Osteocyte (in vitro differentiated cells): ENCODE measurements at places on chromosomes 11 and 22.

GRCh38 chr11:90204832-90205646, 17.8 kb downstream of the CHORDC1 start:
- no peak for DNase-seq

DNA sequence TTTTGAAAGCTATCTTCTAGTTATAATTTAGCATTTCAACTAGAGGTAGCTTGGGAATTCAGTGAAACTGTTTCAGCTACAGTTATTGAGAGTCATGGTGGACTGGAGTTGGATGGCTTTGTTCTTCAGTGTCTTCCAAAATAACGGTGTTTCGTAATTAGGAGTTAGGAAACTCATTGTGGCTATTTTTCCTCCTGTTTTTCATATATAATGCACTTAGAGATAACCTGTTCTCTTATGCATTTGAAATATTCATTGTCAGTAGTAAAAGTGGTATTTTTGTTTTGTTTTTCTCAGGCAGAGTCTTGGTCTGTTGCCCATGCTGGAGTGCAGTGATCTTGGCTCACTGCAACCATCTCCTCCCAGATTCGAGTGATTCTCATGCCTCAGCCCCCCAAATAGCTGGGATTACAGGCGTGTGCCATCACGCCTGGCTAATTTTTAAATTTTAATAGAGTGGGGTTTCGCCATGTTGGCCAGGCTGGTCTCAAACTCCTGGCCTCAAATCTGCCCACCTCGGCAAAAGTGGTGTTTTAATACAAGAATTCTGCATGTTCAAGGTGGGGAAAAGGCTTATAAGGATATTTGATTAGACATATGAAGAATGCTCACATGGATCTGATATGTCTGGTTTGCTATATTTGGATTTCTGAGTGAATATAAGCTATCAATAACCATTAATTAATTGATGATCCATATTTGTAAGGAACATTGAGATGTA, 12.7 kb downstream of the PDHX start:
- DNase-seq = no peak

- DNase-seq = no peak
Measured at GRCh38 chr22:23549198-23549595, 30.9 kb downstream of the IGLL1 start.

DNA sequence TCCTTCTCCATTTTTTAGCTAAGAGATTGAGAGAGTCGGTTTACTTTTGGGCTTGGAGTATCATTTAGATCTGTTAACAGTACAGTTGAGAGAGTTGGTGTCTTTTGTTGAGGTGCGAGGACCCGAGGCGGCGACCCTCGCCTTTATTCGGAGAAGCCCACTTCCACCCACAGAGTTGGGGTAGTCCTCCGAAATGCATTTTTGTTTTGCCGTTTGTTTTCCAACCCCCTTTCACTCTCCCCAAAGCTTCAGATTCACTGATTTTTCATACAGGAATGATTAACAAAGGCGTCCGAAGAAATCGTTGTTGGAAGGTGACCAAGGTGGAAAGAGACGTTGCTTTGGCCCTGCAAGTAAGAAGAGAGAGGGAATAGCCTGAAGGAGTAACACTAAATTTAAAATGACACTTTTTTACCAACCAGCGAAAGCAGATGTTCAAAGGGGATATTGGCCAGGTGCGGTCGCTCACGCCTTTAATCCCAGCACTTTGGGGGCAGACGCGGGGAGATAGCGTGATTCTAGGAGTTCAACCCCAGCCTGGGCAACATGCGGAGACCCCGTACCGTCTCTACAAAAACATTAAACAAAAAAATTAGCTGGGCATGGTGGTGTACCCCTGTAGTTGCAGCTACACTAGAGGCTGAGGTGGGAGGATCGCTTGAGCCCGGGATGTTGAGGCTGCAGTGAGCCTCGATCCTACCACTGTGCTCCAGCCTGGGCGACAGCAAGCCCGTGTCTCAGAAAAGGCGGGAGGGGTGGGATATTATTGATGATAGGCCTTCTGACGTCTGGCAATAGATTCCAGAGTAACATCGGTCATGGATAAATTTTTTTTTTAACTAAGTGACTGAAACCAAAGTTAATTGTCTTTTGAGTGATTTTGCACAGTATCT, 899 bp upstream of the RAB30 start:
- no peak for DNase-seq

GRCh38 chr22:48853627-48854240, 973.9 kb downstream of the BRD1 start:
- peak; percentile 59 for DNase-seq

DNA sequence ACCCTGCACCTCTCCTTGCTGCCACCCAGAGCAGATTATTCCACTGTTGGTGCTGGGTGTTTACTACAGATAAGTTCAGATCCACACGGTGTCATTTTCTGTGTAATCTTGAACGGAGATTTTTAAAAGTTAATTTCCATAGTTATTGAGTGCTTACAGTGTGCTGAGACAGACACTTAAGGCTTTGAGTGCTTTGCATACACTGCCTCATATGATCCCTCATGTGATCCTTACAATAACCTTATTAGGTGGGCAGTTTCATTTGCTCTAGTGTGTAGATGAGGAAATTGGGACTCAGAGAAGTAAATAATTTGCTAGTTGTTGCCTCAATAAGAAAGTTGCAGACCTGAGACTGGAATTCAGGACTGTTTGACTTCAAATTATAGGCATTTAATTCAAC, 32.3 kb upstream of the ME3 start:
- no peak for DNase-seq

DNA sequence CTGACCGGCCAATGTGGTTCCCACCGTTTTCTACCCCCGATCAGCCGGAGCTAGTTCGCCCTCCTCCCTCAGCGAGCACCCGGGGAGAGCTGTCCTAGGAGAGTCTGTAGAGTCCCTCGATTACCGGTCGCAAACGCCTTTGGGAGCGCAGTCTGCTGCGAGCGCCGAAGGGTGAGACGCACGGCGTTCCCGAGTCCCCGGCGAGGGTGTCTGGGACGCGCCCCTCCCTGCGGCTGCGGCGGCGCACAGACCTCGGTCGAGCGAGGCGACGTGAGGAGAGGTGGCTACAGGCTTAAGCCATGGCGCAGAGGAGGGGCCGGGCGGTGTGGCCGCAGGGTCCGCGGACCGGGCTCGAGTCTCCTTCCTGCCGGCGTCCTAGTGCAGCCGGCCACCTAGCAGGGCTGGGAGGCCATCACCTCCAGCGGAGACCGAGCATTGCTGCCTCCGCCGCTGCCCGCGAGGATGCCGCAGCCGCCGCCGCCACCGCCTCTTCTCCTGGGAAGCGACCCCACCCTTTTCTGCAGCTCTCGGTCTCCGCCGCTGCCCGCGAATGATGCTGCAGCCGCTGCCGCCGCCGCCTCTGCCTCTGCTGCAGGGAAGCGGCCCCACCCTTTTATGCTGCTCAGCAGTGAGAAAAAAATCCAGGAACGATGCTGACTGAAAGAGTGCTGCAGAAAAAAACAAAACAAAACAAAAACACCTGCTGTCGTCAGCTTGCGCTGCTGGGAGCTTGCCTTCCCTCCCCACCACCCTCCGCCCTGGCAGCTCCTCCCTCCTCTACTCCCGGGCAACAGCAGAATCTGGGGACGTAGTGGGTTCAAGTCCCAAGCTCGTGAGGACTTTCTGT, at the start of gene MAP6:
MAP6 (minus strand) TSS at position 588 of the 847 bp plus-strand sequence. CDS start 669 bp downstream, outside the sequence.
- DNase-seq = peak; percentile 83

DNA sequence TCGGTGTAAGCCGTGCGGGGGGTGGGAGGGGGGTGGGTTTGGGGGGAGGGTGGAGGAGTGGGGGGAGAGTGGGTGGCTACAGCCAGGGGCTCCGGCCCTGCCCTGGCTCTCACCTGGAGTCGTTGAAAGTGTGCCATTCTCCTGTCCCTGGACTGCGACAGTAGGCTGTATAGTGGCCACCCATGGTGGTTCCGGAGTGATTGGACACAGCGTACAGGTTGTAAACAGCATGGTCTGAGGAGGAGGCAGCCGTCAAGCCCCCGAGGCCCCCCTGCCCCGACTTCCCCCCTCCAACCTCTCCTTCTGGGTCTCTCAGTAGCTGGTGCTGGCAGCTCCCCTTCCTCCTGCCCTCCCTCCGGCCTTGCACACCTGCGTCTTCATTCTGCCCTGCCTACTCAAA, 10.6 kb upstream of the MFRP start:
- no peak for DNase-seq

DNA sequence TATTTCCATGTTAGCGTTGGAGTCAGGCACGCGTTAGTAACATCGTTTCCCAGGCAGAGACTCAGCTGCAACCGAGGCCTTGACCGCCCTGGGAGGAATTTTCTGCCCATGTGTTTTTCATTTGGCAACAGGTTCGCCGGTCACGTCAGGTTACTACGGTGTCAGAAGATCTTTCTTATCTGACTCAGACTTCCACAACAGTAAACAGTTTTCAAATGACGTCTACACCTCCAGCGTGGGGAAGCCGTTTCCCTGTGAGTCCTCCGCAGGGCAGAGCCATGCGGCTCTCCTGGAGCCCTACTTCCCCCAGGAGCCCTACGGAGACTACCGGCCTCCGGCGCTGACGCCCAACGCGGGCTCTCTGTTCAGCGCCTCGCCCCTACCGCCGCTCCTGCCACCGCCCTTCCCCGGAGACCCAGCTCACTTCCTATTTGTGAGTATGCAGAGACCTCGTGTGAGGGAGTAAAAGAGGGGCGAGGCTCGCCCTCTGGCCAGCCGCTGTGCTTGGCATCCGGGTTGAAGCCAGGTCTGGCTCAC, 14.3 kb upstream of the POU2AF3 start:
- no peak for DNase-seq

DNA sequence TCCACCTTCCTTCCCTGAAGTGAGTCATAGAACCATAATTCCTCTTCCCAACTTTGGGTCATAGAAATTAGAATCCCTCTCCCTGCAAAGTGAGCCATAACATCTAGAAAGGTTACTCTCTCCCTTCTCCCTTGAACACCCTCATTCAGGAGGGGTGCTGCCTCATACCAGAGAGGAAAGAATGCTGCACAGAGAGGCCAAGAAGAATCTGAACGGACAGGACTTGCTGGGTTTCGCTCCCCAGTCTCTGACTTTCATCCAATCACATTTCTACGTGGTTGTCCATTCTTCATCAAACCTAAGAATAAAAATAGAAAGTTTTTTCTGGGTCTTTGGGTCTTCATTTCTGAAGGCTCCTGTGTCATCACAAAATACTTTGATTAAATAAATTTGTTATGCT, 31.0 kb upstream of the BIRC3 start:
- no peak for DNase-seq

- no peak for DNase-seq
Measured at GRCh38 chr11:64231546-64231945, 1.2 kb downstream of the DNAJC4 start.

DNA sequence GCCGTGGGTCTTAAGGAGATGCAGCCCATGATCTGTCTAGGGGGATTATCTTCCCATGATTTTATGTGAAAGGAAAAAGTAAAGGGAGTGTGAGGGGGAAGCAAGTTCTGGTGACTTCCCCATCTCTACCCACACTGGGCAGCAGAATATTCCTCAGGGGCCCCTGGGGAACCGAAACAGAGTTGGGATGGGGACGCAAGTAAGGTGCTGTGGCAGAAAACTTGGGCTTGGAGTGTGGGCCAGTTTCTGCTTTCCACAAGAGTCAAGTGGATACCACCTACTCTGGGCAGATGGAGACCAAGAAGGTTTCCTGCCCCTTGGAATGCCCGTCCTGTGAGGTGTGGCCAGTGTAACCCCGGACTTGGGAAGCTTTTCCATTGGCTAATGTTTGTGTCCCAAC, 64.4 kb downstream of the SGSM3 start:
- DNase-seq = no peak

DNA sequence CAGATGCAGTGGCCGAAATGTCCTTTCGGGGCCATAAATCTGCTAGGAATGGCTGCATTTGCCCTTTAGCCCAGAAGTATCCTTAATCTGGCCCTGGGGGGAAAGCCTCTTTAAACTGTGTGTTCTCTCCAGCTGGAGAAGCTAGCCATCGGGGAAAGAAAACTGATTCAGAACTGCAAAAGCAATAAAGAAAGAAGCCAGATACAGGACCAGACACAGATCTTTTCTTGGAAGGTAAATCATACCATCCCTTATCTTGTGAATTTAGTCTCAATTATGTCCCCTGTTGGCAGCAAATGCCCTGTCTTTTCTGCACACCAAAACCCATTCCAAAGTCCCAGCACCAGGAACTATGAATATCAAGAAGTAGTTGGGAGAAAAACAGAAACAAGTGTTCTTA, 25.6 kb downstream of the PC start:
- no peak for DNase-seq

DNA sequence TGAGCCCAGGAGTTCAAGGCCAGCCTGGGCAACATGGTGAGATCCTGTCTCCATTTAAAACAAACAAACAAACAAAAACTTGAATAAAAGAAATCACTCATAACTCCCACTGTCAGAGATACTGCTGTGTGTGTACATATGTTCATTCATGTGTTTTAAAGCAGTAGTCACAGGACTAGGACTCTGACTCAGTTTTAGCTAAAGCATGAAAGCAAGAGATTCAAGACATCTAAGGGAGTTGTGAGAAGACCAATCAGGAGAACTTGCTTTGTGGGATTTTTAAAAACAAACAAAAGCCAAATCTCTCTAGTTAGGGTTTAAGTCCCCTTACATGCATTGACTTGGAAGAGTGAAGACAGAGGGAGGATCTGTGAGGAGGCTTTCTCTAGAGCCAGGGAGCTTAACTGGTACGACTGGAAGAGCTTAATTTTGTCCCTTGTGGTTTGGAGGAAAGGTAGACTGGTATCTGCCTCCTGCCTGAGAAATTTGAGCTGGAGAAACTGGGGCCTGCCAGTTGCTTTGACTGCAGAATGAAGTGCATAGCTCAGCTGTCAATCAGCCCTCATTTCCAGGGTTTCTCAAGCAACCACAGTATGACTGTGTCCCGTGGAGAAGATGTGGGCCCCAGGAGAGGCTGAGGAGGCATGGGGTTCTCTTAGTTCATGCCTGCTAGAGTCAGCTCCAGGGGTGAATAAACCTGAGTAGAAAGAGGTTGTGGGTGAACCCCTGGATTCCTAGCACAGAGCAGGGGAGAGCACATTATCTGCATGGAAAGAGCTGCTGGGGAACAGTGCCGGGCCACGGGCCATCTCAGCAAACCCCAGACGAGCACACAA, 30.6 kb downstream of the EXPH5 start:
- peak; percentile 60 for DNase-seq

GRCh38 chr22:39928536-39929520, 27.9 kb downstream of the GRAP2 start:
- no peak for DNase-seq

DNA sequence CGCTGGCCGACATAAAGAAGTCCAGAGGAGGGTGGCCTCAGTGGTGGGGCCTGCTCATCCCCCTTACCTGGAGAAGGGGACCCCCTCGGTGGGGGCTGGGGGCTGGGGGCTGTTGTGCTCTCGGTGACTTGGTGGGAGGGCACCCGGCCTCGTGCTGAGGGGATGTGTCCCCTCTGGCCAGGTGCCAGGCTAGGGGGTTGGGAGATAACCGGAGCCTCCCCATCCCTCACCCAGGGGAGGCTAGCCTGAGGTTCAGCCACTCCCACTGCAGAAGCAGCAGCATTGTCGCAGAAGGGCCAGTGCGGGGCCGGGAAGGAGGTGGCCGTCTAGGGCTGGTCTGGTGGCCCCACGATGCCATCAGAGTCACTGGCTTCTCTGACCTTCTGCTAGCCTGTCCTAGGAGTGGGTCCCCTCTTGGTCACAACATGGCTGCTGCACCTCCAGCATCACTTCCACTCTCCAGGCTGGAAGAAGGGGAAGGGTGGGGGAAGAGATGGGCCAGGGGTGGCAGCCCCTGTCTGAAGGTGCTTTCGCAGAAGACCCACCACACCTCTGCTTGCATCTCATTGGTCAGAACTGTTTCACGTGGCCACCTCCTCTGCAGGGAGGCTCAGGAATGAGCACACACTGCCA, 44.2 kb upstream of the FADD start:
- no peak for DNase-seq
